ENCODE measurements at places on chromosomes 3 and 15.

GRCh38 chr3:174777813-174778212 is 81.3 kb upstream of the NAALADL2 start:
- DNase-seq = no peak

DNA sequence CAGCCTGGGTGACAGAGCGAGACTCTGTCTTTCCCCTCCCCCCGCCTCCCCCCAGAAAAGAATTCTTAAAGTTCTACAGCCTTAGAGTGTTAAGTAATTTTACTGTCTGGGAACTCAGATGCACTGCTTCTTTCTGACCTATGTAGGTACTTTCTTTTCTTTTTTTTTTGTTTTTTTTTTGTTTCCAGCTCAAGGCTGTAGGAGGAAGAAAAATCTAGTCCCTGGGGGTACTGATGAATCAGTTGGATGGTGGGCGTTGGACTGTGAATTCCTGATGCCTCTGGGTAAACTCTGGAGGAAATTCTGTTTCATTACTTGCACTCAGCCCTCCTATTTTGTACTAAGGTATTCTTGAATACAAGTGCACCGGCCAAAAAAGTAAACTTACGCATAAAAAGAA is 10.8 kb downstream of the GHRL start:
- DNase-seq = no peak

GRCh38 chr3:185629554-185630181 is 43.6 kb downstream of the SENP2 start:
- DNase-seq = no peak

DNA sequence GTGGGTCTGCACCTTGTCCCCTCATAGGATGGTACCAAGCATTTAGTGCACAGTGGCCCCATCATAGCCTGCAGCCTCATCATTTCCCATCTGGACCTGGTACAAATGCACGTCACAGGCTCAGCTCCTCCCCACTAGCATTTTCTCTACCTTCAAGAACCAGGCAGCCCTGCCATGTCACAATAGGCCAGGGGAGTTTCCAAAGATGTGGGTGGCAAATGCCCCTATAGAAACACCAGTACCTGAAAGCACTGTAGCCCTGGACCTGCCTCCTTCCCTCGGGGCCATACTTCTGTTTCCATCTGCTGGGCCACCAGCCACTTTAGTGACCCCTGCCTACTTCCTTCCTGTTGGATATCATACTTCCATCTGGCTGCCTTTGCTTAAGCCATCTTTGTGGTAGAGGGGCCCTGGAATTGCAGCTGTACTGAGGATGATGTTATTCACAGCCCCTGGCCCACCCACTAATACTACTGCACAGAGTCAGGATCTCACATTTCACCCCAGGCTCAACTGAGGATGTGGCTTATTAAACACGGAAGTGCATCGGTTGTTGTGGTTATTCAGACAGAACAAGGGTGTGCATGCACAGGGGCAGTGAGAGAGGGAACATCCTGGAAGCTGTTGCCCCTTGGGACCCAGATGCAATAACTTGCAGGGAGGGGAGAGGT is 3.8 kb downstream of the TCTA start:
- peak; percentile 81 for DNase-seq

DNA sequence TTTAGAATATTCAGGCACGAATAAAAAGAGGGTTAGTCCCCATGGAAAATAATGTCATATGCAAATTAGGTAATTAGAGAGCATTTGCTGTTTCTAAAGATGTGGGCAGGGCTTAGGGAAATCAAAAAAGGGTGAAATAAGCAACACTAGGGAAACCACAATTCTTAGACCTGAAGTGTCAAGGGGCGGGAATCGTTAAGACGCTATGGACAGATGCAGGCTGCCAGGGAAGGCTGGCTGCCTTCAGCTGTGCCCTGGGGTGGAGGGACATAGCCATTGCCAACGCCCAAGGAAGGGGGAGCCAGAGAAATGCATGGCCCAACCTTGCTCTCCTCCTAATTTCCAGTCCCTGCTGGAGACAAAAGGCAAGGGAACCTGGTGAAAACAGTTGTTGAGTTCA is 141.7 kb upstream of the PROK2 start:
- DNase-seq = no peak

DNA sequence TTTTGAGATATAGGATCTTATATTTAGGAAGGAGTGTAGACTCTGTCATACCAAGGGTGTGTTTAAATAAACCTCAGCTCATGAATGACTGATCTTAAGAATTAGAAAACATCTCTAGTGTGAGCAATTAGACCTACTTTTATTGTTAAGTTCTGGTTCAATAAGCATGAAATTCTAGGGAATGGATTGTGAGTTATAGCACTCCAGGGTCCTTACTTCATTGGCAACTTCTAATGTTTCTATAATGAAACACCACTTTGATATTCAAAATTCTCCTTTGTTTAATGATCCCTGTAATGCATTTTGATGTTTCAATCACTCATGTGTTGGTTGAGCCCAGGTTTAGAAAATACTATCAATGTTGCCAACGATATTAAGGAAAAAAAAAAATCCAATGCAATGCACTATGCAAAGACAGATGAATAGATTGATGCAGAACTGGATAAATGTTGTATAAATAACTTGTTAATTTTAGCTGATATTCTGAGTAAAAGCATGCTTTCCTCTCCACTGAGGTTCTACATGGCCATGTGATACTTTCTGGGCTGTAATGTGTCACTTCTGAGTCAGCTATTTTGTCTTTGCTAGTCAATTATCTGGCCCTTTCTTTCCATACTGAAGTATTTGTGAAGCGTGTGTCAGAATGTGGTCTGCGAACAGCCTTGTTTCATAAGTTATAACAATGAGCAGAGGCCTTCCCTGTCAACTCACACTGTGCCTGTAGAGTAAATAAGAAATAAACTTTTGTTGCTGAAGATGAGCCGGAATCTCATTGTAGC is 1035.9 kb downstream of the PLOD2 start:
- no peak for DNase-seq

DNA sequence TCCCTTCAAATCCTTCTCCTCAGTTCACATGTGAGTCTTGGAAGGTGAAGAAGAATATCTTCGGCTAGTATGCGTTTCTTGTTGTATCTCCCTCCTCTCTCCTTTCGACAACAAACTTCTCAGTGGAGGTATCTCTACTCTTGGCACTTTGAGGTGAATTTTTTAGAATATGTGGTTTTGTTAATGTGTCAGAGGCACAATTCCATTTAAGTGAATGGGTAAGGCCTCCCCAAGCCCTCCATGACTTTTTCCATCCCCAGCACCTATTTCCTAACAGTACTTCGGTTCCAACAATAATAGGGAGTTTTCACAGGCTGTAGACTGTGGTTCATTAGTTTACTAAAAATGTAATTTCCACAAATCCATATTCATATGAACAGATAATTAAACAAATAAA is 74.2 kb downstream of the TM4SF4 start:
- DNase-seq = no peak

- DNase-seq = no peak
Measured at GRCh38 chr3:143562789-143563188, 285.5 kb downstream of the SLC9A9 start.

DNA sequence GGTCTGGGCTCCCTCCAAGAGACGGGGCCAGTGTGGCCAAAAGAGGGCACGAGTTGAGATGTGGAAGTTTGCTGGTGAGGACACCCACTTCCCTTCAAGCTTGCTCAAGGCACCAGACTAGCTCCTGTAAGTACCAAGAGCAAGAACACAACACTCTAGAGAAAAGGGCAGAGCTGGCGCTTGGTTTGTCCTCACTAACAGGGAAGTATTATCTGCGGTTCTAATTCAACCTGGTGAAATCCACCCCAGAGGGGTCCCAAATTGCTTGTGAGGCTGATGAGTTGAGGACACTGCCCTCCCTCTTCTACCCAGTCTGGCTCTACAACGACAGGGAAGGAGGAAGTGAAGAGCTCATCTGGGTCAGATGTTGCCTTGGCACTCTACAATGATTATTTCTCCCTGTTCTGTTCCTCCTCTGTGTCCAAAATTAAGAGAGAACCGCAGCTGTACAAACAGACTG is 16.9 kb upstream of the FSIP1 start:
- no peak for DNase-seq

- no peak for DNase-seq
Measured at GRCh38 chr3:169152319-169152718, 511.2 kb downstream of the MECOM start.

- DNase-seq = no peak
Measured at GRCh38 chr3:27591312-27592210, 107.4 kb upstream of the SLC4A7 start.

DNA sequence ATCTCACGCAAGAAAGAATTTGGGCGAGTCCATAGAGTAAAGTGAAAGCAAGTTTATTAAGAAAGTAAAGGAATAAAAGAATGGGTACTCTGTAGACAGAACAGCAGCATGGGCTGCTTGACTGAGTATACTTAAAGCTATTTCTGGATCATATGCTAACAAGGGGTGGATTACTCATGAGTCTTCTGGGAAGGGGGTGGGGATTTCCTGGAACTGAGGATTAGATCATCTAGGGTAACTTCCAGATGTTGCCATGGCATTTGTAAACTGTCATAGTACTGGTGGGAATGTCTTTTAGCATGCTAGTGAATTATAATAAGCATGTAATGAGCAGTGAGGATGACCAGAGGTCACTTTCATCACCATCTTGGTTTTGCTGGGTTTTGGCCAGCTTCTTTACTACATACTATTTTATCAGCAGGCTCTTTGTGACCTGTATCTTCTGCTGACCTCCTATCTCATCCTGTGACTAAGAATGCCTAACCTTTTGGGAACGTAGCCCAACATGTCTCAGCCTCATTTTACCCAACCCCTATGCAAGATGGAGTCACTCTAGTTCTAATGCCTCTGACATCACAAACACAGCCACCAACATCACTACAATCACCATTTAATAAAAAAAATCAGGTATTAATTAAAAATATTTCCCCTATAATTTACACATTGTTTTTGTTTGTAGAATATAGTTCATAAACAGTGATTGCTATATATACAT is 890.7 kb upstream of the EPHA6 start:
- no peak for DNase-seq

GRCh38 chr15:33454996-33455395 is 144.2 kb downstream of the RYR3 start:
- no peak for DNase-seq

DNA sequence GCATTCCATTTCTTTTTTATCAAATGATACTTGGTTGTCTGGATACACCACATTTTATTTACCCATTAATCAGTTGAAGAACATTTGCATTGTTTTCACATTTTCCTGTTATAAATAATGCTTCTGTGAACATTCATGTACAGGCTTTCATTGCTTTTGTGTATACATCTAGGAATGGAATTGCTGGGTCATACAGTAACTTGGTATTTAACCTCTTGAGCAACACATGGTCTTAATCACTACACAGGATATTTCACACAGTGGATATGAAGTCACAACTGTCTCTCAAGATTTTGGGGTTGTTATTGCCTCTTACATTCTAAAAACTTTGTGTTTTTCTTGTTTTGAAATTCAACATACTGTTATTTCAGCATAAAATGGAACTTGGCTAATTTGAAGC is 48.2 kb downstream of the C3orf85 start:
- no peak for DNase-seq

DNA sequence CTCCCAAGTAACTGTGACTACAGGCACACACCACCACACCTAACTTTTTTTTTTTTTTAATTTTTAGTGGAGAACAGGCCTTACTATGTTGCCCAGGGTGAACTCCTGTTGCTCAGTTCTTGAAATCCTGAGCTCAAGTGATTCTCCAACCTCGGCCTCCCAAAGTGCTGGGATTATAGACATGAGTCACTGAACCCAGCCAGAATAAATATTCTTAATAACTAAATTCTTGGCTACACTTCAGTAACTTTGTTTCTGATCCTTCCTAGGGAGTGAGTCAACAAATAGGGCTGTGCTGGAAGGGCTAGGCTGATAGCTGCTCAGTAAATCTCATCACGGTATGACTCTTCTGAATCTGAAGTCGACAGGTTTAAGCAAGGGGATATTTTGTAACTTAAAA is 56.6 kb downstream of the P3H2 start:
- no peak for DNase-seq

DNA sequence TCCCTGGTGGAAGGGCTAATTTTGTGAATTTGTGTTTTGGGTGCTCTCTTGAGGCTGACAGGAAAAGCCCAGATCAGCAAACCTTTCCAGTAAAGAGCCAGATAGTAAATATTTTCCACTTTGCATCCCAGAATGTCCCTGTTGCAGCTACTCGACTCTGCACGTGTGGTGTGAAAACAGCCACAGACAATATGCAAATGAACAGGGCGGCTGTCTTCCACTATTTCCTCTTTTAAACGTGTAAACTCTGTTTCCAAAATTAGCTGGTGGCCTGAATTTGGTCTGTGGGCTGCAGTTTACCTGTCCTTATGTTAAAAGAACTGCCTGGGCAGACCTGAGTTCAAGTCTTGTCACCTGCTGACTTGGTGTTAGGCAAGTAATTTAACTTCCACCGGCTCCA is 202.7 kb downstream of the EDEM1 start:
- no peak for DNase-seq

GRCh38 chr3:28134792-28135375 is 106.5 kb upstream of the CMC1 start:
- no peak for DNase-seq

DNA sequence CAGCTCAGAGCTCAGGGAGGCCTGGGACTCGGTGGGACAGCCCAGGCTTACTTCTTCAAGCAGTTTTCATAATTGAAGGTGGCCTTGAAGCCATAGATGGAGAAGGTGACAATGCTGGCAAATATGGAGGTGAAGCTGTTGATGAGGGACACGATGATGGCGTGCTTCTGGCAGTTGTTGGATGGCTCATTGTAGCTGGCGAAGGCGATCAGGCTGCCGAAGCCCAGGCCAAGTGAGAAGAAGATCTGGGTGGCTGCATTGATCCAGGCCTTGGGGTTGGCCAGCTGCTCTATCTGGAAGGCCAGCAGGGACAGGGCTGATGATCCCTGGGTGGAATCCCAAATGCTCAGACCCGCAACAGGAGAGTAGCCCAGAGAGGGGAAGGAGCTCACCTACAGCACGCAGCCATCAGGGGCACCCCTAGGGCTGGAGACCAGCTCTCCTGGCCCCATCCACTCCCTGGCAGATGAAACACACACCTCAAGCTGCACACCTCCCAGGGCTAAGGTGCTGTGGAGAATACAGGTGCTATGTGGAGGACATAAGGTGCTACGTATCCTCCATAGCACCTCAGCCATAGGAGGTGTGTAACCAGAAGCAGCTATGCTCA is 25.1 kb downstream of the SLC6A20 start:
- DNase-seq = no peak

DNA sequence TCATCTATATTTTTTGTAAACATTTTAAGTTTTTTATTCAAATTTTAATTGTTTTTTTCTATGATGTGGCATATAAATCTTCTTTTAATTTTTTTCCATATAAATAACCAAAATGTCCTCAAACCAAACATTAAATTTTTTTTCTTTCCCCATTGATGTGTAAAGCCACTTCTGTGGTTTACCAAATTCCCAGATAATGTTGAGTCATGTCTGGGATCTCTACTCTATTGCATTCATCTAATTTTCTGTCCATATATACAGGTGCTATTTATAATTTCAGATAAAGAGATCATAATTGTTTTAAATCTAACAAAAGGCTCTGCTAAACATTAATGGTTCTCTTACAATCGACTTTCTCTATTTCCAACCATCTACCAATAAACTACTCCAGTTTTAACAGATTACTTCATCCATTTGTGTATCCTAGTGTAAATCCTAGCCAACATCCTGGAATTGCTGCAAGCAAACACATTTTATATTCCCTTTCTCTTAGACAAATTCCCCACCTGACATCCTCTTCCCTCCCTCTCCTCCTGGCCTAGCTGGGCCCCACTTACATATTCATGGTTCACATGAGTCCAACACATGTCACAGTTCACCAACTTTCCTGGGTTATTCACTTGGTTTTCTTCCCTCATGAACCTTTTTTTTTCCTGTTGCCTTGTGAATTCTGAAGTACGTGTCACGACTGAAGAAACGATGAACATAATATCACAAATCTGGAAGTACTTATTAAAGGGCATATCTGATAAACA is 368.0 kb upstream of the AGTR1 start:
- DNase-seq = no peak
